ENCODE measurements at places on chromosomes 12 and 14.

GRCh38 chr14:33564774-33565630 is 385.9 kb downstream of the EGLN3 start:
- DNase-seq = no peak

DNA sequence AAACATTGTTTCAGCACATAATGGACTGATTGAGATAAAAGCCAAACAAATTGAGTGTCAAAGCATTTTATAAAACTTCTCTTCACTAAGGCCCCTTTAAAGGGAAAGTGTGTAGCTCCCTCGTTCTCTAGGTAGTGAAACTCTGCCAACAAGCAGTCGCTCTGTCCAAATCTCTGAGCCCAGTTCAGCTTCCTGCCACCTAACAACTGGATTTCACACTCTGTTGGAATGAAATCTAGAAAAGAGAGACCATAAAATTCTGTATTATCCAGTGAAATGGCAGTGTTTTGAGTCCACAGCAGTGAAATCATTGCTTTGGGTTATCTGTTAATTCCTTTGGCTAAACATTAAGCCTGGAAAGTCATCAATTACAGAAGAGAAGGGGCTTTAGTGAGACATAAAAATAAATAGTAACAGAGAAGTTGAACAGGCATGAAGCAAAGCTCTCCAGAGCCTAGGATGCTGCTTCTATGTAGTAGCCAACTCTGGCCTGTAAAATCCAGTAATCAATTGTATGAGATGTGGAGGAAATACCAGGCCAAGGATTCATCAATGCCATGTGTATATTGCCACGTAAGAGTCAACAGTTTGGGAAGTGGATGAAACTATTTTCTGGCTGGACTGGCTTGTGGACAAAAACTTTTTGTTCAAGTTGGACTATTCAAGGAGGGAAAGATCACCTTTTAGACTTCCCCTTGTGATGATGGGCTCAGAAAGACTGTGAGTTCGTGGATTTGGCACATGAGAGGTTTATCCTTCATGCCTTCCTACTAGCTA is 122.5 kb downstream of the WIF1 start:
- peak; percentile 20 for DNase-seq

DNA sequence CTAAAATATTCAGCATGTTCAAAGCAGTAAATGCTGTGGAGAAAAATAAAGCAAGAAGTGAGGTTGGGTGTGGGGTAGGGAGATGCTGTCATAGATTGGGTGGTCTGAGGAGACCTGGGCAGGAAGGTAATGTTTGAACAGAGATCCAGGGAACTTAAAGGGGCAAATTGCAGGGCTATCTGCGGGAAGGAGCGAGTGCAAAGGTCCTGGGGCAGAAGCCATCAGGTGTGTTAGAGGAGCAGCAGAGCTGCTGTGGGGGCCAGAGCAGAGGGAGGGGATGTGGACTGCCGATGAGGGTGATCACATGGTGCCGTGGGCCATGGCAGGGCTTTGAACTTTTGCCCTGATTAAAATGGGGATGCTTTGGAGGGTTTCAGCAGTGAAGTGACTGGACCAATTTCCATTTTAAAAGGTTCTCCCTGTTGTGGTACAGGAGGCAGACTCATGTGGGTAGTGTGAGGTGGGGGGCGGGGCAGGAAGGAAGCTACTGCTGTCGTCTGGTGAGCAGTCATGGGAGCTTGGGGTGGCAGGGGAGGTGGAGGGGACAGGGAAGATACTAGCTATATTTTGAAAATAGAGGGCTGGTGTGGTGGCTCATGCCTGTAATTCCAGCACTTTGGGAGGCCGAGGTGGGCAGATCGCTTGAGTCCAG is 145.0 kb downstream of the AACS start:
- no peak for DNase-seq

DNA sequence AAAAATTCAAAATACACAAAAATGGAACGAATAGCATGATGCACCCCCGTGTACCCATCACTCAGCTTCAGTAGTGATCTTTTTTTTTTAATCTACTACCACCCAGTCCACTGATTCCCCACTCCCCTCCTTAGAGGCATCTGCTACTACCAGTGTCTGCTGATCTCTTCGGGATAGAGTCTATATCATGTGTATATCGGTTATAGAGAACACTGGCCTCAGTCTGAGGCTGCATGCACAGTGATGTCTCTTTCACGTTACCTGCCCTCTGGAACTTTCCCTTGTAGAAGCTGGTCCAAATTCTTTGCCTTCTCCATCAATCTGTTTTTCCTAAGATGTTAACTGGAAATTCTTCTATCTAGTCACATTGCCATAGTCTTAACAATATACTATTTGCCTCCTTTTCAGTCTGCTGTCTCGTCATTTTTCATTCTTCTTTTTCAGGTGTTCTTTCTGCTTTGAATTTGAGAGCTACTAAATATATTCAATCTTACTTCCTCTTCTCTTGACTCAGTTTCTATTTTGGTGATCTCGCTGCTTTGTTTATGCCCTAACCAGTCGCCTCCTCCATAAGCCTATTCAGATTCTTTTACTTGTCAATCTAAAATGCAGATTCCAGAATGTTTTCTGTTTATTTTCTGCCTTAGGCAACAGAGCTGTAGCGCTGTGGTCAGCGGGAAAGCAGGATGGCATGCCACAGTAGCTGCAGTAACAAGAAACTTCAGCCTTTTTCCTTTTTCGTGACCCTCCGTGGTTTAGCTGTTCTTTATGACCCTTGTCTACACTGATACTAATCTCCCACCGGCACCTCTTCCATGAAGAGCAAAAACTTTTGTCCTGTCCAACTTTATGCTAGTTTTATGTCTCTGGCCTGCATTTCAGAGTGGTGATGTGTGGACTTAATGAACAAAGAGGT is 67.0 kb downstream of the FBXW8 start:
- DNase-seq = no peak

- DNase-seq = no peak
These were observed 20.4 kb downstream of the ACVR1B start for GRCh38 chr12:51971679-51972421.

DNA sequence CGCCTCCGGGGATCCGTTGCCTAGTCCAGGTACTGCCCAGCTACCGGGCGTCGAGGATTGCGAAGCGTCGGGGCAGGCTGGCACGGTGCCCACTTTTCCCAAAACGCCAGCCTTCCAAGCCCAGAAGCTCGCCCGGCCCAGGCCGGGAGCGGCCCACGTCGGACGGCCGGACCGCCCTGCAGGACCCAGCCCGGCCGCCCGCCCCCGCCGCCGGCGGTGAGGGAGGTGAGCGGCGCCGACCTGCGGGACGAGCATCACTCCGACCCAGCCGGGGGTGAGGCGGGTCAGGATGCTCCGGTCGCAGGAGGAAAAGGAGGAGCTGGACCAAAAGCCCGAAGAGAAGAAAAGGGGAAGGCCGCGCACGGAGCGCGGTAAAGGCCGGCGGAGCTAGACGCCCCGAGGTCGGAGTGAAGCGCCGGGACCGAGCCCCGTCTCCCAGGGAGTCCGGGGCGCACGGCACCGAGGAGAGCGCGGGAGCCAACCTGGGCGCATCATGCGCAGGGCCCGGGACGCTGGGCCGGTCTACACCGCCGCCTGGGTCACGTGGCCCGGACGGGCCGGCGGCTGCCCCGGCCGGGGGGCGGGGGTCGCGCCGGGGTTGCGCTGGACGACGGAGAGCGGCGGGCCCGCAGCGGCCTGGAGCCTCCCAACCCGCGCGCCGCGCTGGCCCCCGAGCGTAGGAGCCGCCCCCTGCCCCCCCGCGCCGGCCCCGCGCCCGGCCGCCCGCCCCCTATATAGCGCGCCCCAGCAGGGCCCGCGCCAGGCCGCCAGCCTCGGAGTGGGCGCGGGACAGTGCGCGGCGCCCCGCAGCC is at the start of gene AQP5:
AQP5 (plus strand) TSS at position 762 of the 812 bp plus-strand sequence. CDS start 146 bp downstream, outside the sequence.
- DNase-seq = no peak

- DNase-seq = no peak
These were observed 51.0 kb downstream of the ST8SIA1 start for GRCh38 chr12:22283508-22283907.

DNA sequence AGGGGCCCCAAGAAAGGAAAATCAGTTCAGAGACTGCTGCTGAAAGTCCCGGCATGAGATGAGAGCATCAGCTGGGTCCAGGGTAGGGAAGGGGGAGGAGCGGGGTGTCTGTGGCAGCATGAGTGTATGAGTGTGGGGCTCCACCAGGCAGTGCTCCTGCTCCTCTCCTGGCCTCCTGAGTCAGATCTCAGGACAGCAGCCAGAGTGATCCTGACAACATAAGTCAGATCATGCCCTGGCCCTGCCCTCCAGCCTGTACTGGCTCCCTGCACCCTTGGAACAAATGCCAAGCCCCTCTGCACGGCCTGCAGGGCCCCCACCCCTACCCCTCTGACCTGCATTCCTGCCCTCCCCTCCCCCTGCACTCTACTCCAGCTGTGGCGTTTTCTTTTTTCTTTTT is 24.2 kb upstream of the LRP1-AS start:
- DNase-seq = no peak

- no peak for DNase-seq
These were observed 42.4 kb upstream of the BDKRB2 start for GRCh38 chr14:96162265-96162664.

DNA sequence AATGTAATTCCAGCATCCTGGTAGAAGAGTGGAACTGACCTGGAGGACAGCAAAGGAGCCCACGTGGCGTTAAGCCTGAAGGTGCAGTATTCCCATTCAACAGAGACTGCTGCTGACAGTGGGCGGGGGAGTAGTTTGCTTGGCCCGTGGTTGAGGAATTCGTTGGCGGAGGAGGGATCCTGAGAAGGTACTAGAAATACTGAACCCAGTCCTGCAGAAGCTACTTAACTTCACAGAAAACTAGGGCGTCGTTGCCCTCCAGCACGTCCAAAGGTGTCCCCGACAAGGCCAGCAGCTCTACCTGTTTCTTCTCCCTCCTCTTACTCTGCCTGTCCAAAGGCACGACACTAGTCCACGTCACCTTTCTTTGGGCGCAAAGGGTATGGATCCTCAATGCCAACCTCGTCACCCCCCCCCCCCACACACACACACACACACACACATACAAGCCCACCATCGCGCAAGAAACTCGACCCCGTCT is 303 bp downstream of the PUS7L start:
- peak; percentile 44 for DNase-seq

- no peak for DNase-seq
These were observed 11.2 kb downstream of the CD9 start for GRCh38 chr12:6211421-6211869.

DNA sequence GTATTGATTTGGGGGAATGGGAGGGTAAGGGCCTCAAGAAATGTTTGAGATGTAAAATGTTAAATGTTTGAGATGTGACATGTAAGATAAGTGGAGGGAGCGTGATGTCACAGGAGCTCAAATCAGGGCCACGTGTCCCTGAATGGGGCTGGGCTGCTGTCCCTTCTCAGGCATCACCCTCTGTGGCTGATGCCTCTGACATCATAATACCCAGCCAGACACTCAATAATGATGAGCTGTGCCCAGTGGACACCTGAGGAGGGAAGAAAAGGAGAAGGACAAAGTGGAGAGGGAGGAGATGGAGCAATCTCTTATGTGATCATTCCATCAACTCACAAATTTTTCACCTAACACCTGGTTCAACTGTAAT is 120.8 kb downstream of the SAMD4A start:
- no peak for DNase-seq

DNA sequence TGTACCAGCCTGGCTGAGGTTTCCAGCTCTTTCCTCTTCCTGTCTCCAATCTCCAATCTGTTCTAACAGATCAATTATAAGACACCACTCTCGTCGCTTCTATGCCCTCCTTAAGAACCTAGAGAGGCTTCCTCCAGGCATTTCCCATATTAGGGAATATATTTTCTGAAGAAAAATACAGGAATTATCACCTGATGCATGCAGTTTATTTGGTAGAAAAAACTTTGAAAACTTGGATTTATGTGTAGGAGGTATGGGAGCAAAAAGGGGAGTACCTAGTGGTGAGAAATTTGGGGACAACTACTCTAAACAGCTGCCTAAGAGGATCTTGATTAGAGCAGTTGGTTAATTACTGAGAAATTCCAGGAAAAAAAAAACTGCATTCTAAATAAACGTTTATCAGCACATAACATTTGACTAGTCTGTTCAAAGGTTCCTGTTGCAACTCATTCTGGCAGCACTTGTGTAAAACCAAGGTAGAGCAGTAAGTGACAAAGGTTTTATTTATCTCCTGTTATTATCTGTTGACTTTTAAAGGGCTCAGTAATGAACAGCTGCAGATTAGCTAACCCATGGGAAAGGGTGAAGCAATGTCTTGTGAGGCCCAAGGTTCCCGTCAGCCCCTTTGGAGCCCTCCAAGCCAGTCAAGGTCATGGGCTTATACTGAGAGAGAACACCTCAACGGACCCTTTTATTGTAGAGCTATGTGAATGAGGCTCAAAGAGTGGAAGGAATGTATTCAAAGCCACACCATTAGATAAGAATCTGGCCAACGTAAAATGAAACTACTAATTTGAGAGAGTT is 36.4 kb upstream of the NR1H4 start:
- no peak for DNase-seq

- no peak for DNase-seq
These were observed 13.2 kb downstream of the PRKAB1 start for GRCh38 chr12:119681111-119681510.

DNA sequence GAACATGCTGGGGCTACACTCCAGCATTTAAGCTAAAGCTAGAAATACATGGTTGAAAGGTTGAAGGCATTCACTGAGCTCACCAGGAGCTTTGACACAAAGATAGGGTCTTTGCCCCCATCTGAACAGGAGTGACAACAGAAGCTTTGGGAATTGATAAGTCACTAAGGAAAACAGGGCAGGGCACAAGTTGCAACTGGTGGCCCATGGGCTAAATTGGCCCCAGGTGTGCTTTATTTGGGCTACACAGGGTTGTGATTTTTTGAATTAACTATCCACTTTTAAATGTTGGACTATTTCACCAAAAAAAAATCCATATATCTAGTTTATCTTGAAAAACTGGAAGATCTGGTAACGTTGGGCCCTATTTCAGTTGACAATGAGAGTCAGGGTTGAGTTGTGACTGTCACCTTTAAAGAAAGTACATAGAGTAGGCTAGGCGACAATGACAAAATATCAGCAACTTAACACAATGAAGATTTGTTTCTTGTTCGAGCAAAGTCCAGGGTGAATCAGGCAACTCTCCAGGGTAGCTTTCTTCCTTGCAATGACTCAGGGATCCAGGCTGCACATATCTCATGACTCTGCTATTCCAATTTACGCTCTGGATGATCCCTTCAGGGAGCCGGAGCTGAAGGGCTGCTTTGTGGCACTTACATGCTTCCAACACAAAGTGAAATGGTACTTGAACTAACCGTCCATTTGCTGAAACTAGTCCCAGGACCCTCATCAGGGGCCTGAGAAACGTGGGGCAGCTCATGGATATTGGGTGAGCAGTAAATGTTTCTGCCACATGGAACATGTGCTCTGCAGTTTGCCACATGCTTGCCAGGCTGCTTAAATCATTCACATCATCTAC is 13.3 kb upstream of the EIF4B start:
- no peak for DNase-seq

GRCh38 chr12:79223210-79223609 is 358.6 kb downstream of the SYT1 start:
- no peak for DNase-seq

DNA sequence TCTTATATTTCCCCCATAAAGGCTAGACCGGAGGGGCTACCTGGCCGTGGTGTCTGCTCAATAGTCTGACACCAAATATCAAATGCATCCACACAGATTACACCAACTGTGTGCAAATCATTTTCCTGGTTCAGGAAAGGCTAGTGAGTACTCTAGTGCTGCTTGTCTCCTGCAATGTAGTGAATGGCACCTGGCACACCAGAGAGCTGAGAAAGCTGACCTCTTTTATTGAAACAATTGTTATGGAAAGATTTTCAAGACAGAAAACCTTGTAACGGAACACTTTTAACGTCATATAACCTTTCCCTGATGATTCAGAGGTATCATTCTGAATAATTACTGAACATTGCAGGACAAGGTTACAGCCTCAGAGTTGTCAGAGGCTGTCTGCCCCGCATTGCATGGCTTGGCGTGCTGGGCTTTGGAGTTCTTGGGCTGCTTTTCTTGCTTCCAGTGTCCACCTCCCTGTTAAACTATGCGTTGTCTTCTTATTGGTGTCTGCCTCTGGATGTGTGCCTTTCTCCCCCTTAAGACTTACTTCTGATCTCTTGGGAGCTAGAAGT is 40.7 kb upstream of the HDAC7 start:
- DNase-seq = no peak
